ENCODE measurements at places on chromosomes 2 and 18.

DNA sequence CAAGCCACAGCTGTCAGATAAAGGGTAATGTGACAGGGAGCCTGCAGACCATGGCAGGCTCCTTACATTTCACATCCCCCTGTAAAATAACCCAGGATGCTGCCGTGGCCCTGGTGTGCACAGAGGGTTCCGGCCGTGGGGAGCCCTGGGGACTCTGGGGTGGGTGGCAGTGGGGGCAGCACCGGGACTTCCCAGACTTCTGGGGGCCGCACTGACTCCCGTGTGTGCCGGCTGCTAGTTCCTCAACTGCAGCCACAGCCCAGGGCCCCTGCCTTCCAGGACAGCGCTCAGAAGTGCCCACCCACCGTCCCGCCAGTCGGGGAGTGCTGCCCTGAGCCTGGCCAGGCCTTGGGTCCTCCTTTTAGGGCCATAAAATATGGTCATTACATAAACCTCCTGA lies 56.5 kb downstream of the CIB4 start:
- DNase-seq = no peak

DNA sequence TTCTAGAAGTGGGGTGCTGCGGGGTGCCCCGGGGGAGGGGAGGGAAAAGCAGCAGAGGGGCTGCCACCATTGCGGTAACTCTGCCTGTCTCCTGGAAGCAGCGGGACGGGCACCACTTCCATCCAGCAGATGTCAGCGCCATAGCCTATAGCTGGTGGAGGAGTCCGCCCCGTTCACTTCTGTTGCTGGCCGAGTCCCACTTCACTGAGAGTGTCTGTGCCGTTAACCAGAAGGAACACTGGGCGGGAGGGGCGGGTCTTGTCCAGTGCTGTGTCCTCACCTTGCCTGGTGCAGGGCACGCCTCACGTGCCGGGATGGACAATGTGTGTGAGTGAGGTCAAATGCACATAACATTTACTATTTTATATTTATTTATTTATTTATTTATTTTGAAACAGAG lies 19.3 kb upstream of the ODC1 start:
- DNase-seq = no peak

GRCh38 chr2:120740765-120741524 lies 5.3 kb downstream of the GLI2 start:
- DNase-seq = no peak

DNA sequence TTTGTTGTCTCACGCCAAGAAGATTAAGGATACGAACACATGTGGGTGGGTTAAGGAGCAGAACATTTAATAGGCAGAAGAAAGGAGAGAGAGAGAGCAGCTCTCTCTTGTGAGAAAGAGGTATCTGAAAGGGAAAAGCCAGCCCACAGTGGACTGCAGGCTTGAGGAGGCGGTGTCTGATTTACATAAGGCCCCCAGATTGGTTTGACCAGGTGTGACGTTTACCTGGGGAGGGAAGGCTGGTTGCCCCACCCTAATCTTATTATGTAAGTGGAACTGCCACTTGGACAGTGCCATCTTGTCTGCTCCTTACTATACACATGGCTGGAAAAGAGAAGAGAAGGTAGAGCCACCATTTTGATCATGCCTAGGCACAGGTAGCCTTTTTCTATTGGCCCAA lies 189.2 kb downstream of the NCK2 start:
- DNase-seq = no peak

- DNase-seq = peak; percentile 87
These were observed 918 bp upstream of the HNRNPLL start for GRCh38 chr2:38603402-38604290.

GRCh38 chr2:103176294-103176915 lies 414.6 kb downstream of the TMEM182 start:
- no peak for DNase-seq

DNA sequence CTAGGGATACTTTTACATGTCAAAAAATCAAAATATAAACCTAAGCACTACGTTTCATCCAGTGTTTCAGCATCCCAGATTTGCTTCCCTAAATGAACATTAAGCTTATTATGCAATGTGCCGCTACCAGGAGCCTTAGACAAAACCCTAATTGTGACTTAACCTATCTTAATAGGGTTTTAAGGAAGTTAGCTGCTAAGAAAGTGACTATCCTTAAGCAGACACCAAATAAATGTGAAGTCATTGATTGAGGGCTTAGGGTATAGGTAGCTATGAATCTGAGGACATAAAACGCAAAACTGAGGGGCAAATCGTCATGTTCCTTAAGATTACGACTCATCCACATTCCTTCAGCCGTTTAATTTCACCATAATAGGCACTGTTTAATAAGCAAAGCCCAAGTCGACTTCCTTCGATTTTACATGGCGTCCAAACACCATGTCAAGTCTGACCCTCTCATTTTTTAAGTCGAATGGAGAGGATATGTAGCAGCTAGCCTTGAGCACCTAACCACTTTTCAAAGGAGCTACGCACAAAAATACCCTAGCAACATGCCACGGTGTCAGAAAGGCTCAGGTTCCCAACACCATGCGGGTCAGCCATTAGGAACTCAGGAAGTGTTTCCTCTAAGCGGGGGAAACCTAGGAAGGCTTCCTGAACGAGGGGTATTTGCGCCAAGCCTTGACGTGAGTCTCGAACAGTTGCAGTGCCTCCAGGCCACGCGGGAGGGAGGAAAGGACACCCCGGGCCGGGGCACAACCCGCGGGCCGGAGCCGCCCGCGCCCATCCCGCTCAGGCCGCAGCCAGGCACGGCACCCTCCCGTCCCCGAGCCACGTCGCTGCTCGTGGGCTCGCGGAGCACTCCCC lies 1.0 kb downstream of the HDLBP start:
- no peak for DNase-seq

GRCh38 chr2:190053426-190053825 lies 9.1 kb downstream of the MSTN start:
- no peak for DNase-seq

- DNase-seq = no peak
These were observed 66.3 kb upstream of the NARS1 start for GRCh38 chr18:57687970-57688369.

DNA sequence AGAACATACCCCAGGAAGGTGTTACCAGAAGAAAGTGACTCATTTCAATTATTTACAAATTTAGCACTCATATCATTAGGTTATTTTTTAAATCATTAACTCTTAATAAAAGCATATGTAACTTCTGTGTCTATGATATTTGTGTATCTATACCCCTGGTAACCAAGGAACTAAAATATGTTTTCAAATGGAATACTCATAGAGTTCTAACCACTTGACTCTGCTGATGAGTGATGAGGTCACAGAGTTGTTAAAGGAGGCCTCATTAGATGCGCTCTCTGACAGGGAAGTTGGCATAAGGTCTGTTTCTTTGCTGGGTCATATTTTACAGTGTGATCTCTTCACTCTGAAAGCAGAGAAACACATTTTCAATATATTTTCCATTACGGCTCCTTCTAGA lies 73.4 kb downstream of the CCDC150 start:
- DNase-seq = no peak

- peak; percentile 39 for DNase-seq
These were observed 3.9 kb downstream of the CTLA4 start for GRCh38 chr2:203871371-203871983.

GRCh38 chr2:45191146-45191863 lies 182.1 kb upstream of the SIX2 start:
- DNase-seq = no peak

All from stimulated activated CD4-positive, alpha-beta T cell treated with anti-CD3 and anti-CD28 coated beads, Interleukin-2, amount 100 ng/mL, for 24 hours (primary cell).